ENCODE measurements at places on chromosomes 2 and 18. TPM values are rescaled to one million over a fixed set of nuclear protein-coding genes. Genes with fewer than 3 reads are reported as not detected.

The KATNAL2 gene
- 13.4 TPM for polyA plus RNA-seq

- DNase-seq: no peak
Measured at GRCh38 chr2:223954401-223954800, 2.9 kb upstream of the MRPL44 start.

The BCL11A gene
- 1.4 TPM for polyA plus RNA-seq

- no peak for DNase-seq
Measured at GRCh38 chr2:71906357-71906973, 241.2 kb downstream of the CYP26B1 start.

- peak; percentile 64 for DNase-seq
Measured at GRCh38 chr2:190023860-190024259, 38.7 kb downstream of the MSTN start.

DNA sequence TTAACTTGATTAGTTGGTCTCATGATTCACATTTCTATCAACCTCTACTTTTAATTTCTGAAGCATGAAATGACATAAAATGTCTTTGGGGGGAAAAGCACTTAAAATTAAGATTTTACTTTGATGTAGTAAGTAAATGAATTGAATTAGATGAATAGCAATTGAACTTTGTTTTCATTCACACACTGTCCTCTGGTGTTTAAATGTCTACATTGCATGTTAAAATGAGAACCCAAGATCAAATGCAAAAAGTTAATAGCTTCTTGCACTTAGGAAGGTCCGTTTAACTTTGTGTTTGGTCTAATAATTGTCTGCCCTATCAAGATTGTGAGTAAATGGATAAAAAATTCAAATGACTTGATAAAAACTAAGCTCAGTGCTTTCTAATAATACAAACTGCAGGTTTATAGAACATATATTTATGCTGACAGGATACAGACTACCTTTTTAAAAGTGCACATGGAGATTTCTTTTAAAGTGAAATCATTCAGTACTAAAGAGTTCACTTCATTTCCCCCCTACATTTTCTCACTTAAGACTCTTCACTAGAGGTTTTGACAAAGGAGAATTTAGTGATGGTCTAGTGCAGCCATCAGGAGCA is 156.2 kb upstream of the NABP1 start:
- DNase-seq: peak; percentile 84

The HRH4 gene
- not detected for polyA plus RNA-seq

- no peak for DNase-seq
Measured at GRCh38 chr18:432791-433190, 67.7 kb downstream of the COLEC12 start.

The PRKAG3 gene
- not detected for polyA plus RNA-seq

DNA sequence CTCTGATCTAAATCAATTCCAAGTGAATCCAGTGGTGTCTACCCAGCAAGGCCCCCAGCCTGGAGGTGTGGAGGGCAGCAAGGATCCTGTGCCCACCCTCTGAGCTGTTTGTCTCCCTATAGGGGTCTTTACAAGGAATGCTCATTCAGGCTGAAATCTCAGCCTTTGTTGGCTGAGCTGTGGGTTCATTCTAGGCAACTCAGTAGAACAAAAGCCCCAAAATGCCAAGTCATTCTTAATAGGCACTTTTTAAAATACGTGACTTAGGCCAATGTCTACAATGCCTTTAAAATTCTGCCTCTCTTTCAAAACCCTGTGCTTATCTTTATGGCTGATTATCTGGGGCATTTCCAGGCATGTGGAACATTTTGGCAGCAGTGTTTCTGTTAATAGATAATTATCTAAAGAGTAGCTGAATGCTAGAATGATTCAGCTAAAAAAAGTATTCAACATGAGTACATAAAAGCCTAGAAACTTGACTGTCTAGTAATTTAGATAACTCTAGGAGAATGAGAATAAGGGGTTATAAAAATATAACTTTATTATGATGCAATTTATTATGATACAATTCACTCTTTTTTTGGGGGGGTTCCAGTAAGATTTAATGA is 7.4 kb downstream of the UGT1A6 start:
- DNase-seq: peak; percentile 43

The GCG gene
- not detected for polyA plus RNA-seq

DNA sequence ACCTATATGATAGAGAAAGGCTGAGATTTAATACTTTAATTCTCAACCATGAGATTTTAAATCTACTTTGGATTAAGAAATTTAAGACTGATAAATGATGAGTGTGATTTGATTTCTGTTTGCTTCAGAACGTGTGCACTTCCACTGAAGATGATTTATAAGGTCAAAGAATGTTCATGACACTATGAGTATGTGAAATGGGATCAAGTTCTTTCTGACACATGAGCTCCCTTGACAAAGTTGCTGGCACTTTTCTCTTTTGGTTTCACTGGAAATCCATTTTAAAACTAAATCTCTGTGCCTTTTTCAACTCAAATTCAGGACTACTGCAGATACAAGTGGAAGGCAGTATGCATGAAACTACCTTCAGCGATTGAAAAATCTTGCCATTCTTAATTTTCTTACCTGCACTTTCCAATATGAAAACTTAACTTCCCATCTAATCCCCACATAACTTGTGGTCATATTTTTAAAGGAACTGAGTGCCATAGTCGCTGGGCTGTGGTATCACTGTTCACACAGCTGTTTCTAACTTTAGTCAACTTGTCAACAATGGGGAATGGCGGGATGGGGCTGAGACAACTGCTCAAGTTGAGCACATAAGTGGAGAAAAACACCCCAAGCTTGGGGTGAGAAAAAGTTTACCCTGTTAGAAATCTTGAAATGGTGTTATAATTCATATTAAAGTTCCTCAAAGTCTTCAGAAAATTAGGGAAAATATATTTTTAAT is 51.8 kb upstream of the TTN start:
- no peak for DNase-seq

DNA sequence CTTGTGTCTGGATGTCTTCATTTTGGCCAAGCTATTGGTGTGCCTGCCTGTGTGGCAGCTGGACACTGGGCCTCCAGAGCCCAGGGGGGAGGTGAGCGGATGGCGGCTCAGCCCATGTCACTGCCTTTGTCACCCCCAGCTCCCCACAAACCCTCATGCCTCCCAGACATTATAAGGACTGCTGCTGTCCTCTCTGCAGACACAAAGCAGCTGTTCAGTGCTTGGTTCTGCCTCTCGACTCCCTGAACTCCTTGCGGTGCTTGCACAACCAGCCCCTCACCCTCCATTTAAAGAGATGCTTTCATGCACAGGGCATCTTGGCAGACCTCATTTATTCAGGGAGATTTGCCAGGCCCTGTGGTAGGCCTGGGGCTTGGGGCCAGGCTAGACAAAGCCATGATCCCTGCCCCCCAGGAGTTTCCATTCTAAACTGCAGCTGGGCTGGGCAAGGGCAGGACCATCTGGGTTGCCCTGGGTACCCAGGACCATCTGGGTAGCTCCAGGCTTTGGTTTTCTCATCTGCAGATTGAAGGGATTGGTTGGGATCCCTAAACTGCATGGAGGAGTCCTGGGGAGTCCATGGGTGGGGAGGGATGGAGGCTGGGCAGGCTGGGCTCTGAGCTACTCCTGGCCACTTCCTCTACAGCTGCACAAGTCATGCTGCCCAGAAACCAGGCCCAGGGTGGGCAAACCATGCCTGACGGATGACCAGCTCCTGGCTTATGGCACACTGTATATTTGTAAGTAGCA is 168.5 kb downstream of the CELF4 start:
- no peak for DNase-seq

GRCh38 chr2:207316484-207316883 is 150.7 kb upstream of the KLF7 start:
- no peak for DNase-seq

The MTHFD2 gene
- 19.0 TPM for polyA plus RNA-seq

DNA sequence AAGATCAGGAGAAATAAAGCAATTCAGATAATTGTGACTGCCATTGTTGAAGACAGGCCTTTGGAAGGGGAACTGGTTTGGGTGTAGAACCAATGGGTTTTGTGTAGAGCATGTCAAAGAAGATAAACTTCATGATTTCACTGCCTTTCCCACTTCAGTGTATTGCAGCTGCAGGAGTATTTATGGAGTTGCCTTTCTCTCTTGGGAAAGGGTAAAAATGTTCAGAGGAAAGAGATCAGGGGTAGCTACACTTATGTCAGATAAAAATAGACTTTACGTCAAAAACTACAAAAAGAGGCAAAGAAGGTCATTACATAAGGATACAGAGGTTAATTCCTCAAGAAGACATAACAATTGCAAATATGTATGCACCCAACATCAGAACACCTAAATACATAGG is 249.4 kb downstream of the PLCL1 start:
- DNase-seq: no peak

The GRB14 gene
- 71.3 TPM for polyA plus RNA-seq

DNA sequence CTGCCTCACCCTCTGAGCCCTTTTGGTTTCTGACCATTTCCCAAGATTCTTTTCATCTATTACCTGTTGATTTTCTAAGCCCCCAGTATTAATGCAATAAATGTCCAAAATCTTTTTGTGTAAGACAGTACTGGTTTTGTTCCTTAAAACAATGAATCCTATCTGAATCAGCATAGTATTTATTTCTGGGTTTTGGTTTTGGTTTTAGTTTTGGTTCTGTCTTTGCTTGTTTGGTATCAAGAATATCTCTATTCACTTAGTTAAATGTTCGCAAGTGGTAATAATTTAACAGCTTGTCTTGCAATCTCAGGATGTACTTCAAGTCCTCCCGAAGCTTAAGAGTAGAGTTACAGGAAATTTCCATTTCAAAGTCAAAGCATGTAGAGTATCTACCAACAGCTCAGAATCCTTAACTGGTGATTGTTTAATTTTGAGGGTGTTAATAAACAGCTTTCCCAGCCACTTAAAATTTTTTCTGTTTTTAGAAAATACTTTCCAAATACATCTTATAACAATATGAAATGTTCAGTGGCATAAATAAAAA is 67.7 kb upstream of the NEDD4L start:
- no peak for DNase-seq

- DNase-seq: no peak
Measured at GRCh38 chr2:237920673-237921072, 46.1 kb upstream of the UBE2F start.

- no peak for DNase-seq
Measured at GRCh38 chr2:105765415-105766299, 20.9 kb downstream of the NCK2 start.

GRCh38 chr2:161961061-161961460 is 113.0 kb downstream of the DPP4 start:
- DNase-seq: no peak

GRCh38 chr2:127401757-127402695 is 14.3 kb upstream of the MAP3K2 start:
- DNase-seq: no peak

DNA sequence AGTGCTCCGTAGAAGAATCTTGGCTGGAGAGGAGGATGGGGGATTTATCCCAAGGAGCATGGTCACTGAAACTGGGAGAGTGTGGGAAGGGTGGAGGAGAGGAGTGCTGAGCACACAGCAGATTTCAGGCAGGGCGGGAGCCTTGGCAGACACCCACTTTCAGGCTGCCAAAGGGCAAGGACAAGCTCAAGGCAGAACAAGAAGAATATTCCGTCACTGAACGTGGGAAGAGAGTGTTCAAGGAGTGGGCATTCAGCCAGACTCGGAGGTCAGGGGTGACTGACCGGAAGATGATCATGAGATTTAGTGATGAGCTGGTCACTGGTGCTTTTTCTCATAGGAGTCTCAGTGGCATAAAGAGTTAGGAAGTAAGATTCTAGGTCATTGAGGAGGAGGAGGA is 136.2 kb upstream of the RASGRP3 start:
- no peak for DNase-seq

The KCNK3 gene
- 2.1 TPM for polyA plus RNA-seq

The PPP1R7 gene
- polyA plus RNA-seq: 94.9 TPM

The TUBB8B gene
- polyA plus RNA-seq: 0.45 TPM

The DNER gene
- polyA plus RNA-seq: 21.9 TPM

DNA sequence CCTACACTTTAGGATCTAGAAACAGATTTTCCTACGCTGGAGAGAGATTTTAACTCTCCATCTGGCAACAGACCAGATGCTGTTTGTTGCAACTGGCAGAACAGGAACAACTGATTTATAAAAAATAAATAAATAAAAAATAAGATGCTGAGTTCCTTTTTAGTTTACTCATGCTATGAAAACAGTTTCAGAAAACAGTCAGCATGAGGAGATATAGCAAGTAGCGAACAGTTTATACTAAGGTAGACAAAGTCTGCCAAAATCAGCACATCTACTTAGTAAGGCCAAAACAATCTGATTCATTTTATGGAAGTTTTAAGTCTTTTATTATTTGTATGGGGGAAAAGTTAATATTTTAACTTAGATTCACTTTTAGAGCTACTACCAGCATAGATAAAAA is 974.0 kb upstream of the CNTNAP5 start:
- no peak for DNase-seq
